ENCODE measurements at places on chromosomes 2 and 18. TPM values are rescaled to one million over a fixed set of nuclear protein-coding genes. Genes with fewer than 3 reads are reported as not detected.
A peak's percentile ranks its signal among the peaks of the same experiment; 100 is the strongest.

GRCh38 chr2:113187771-113188170 lies 14.0 kb downstream of the PSD4 start:
- DNase-seq, result no peak

- no peak for DNase-seq
These were observed 10.4 kb downstream of the CHST10 start for GRCh38 chr2:100407073-100407472.

The APOB gene
- total RNA-seq, result 0.08 TPM

DNA sequence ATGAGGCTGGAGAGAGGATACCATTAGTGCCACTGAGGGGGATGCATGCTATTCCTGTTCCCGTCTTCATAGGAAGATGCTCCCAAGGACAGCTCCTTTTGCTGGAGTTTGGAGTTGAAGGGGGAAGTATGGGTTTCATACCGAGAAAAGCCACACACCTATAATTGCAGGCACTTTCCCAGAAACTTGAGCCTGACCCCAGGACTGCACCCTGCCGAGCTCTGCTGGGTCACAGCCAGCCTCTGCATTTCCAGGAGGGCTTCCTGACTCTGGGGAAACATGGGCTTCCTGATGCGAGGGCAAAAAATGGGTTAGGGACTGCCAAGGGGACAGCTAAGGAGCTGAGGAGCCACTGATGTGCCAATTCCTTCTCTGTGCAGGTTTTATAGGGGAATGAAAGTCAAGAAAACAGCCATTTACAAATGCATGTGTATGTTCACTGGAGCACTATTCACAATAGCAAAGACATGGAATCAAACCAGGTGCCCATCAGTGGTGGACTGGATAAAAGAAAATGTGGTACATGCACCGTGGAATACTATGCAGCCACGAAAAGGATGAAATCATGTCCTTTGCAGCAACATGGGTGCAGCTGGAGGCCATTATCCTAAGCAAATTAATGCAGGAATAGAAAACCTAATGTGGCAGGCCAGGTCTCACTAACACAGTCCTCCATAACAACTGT lies 104.5 kb downstream of the ACAA2 start:
- DNase-seq, result no peak

GRCh38 chr2:183035954-183036669 lies 2.1 kb downstream of the NCKAP1 start:
- DNase-seq, result no peak

DNA sequence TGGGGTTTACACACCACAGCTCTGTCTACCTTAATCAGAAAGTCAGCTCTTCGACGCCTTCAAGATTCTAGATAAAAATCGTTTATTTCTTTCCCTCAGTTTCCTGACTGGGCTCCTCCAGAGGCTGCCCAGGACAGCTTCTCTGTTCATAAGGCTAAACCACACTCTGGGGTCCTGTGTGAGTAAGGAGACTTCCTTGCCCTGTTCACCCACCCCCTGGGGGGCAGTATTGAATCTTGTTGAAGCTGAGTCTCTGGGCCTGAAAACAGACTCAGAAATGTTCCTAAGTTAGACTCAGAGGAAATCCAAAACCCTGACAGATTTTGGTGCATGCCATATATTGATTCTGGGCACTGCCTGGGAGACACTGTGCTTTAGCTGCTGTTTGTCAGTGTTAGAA lies 43.0 kb downstream of the G6PC2 start:
- no peak for DNase-seq

- DNase-seq, result no peak
These were observed 250.7 kb downstream of the DLGAP1 start for GRCh38 chr18:4204438-4204720.

- no peak for DNase-seq
These were observed 172.5 kb upstream of the RAB6C start for GRCh38 chr2:129806990-129807389.

The SLC8A1 gene
- total RNA-seq, result 27.1 TPM

The TRIM54 gene
- total RNA-seq, result 0.34 TPM

- no peak for DNase-seq
These were observed 50.2 kb downstream of the CABYR start for GRCh38 chr18:24189007-24189528.

DNA sequence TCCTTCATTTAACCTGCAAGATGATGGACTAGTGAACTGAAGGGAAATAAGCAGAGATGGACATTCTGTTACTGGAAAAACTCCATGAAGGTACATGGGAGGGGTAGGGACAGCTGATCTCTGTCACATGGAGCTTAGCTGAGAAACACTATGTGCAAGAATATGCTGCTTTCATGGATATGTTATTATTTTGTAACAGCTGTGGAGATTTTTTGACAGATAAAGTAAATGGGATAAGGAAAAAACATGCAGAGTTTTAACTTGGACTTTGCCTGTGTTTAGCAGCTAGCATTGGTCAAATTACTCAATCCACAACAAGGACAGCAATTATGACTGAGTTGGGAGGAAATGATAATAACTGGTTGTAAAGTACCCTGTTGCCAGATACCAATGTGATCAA lies 28.7 kb upstream of the HNRNPA3 start:
- peak; percentile 59 for DNase-seq

The OSR1 gene
- 1.8 TPM for total RNA-seq

GRCh38 chr2:62204998-62205496 lies 9.1 kb downstream of the B3GNT2 start:
- DNase-seq, result no peak

The RGPD3 gene
- total RNA-seq, result not detected

DNA sequence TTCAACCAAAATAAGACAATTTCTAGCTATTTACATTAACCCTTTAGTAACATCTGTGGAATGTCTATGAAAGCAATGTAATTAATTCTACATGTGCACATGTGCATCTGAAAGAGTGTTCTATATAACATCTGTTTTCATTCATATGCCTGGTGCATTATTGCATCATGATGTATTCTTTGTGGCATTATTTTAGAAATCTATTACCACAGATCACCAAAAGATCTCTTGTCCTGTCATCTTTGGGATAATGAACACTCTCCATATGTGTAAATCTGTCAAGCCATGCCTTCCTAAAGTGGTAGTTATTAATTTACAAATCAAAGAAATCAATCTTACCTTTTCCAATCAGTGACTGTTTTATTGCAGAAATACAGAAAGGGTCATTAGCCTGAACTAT lies 86.9 kb downstream of the TRIB2 start:
- DNase-seq, result no peak

The ZNF892 gene
- 6.8 TPM for total RNA-seq

DNA sequence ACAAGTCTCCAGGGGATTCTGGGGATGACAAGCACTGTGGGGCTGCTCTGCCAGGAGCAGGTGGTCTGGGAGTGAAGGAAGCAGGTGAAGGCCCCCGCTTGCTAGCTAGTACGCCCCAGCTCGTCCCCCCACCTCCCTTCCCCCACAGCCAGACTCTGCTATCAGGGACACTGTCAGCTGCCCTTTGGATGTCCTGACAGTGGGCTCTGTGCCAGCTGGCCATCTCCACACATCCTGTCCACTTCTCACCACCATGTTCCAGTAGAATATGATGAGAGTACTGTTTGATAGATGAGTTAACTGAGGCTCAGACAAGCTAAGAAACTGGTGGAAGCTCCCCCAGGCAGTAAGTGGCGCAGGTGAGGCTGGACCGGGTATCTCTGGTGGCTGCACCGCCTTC lies 276.2 kb downstream of the CELF4 start:
- peak; percentile 52 for DNase-seq

GRCh38 chr18:76487782-76488181 lies 7.3 kb downstream of the ZNF516 start:
- peak; percentile 11 for DNase-seq

The CCDC178 gene
- total RNA-seq, result not detected

GRCh38 chr2:196513796-196514526 lies 125.6 kb upstream of the CCDC150 start:
- DNase-seq, result no peak

DNA sequence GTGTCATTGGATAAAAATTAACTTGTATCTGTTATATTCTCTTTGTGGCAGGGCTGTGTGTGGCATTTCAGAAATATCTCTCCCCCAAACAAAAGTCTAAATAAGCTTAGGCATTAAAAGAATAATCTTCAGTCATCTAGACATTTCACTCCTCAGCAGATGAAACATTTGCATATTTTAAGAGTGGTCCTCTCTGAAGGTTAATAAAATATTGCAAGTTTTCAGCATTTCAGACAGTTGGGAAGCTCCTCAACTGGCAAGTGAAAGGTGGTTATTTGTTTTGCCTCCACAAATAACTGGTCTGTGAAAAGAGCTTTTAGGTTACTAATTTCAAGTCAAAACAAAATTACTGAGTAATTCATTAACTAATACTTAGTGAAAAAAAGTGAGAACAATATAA lies 462.6 kb downstream of the EPHA4 start:
- no peak for DNase-seq

The SCLY gene
- total RNA-seq, result 35.9 TPM

The ZC3H8 gene
- total RNA-seq, result 23.4 TPM

DNA sequence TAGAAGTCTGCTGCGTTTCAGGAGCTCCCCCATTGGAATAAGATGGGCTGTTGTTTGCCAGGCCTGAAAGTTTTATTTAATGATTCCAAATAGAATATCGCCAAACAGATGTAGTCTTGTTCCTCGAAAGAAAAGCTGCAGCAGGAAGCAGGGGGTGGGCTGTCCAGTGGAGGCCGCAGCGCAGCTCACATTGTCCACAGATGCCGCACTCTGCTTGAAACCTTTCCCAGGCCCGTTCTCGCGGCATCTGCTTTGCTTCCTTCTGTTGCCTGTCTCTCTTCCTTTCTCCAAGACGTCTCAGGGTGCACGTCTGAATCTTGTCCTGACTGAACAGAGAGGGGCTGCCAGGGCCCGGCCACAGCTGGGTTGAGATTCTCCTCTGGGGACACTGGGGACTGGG lies 12.4 kb upstream of the IGFBP2 start:
- DNase-seq, result no peak

GRCh38 chr2:107414376-107414775 lies 412.3 kb upstream of the RGPD4 start:
- DNase-seq, result peak; percentile 14

The KCNE4 gene
- total RNA-seq, result not detected
